ENCODE measurements at places on chromosomes 4 and X.

GRCh38 chr4:36269101-36269500 lies 12.3 kb upstream of the DTHD1 start:
- DNase-seq: peak; percentile 52

- DNase-seq: no peak
Measured at GRCh38 chrX:115652221-115652620, 91.2 kb downstream of the PLS3 start.

DNA sequence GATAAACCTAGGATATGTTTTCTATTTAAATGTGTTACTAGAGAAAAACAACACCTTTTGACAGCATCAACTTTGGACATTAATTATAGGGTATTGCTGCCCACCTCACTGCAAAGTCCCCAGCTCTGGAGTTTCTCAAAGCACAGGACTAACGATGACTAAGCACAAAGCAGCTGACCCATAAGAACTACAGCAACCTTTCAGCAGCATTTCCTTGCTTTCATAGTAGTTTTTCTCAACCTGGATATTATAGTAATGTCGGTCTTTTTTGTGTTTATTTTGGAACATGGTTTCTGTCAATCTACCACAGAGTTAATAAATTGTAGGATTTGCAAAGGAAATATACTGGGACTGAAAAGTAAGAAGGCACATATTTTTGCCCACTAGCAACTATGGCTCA lies 21.5 kb downstream of the HHIP start:
- DNase-seq: no peak

- no peak for DNase-seq
Measured at GRCh38 chrX:110070970-110071369, 68.1 kb downstream of the TMEM164 start.

GRCh38 chr4:76688619-76689144 lies 209.3 kb downstream of the SOWAHB start:
- no peak for DNase-seq

GRCh38 chrX:45667666-45668065 lies 467.0 kb upstream of the DIPK2B start:
- DNase-seq: no peak

- DNase-seq: no peak
Measured at GRCh38 chr4:113908829-113909228, 70.6 kb downstream of the ARSJ start.
